ENCODE measurements at places on chromosomes 7 and 10. TPM values are rescaled to one million over a fixed set of nuclear protein-coding genes. Genes with fewer than 3 reads are reported as not detected.

DNA sequence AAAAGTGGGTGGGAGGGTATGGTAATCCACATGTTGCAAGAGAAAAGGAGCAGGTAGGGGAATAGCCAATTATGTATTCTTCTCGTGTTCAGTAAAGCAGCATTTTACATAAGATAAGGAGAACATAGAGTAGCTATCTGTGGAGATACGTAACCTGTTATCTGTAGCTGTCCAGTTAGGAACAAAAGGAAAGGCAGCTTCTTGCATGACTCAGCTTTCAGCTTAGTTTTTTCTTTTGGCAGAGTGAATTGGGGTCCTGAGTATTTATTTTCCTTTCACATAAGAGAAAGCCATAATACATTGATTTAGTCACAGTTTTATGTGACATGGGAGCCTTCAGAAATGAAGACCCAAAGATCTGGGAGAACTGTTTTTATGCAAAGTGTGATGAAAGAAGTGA lies 116.7 kb upstream of the IMMP2L start:
- DNase-seq, result no peak

GRCh38 chr10:45660876-45661411 lies 11.6 kb downstream of the ZFAND4 start:
- no peak for DNase-seq

Gene ABCB4
- 10.1 TPM for total RNA-seq

Gene CPA5
- not detected for total RNA-seq

Gene CPED1
- total RNA-seq, result 6.2 TPM

Gene GDF10
- not detected for total RNA-seq
